ENCODE measurements at places on chromosomes 2 and 18.

DNA sequence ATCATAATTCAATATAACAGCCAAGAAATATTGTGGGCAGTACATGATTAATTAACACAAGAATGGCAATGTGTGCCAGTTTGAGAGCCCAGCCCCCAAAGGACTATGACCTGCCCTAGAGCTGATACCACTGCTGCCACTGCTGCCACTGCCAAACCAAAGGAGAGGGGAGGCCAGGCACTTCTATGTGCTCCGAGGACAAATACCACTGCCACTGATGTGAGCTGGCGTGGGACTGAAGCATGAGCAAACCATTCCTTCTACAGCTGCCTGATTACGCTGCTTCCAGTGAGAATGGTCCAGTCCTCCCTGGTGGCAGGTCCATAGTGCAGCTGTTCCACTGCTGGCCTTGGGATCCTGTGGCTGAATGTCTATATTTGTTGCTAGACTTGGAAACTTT is 392.2 kb downstream of the CCDC85A start:
- no peak for DNase-seq

GRCh38 chr2:56749152-56749752 is 565.5 kb downstream of the CCDC85A start:
- no peak for DNase-seq

GRCh38 chr2:60671966-60672365 is 84.1 kb upstream of the PAPOLG start:
- DNase-seq: no peak

DNA sequence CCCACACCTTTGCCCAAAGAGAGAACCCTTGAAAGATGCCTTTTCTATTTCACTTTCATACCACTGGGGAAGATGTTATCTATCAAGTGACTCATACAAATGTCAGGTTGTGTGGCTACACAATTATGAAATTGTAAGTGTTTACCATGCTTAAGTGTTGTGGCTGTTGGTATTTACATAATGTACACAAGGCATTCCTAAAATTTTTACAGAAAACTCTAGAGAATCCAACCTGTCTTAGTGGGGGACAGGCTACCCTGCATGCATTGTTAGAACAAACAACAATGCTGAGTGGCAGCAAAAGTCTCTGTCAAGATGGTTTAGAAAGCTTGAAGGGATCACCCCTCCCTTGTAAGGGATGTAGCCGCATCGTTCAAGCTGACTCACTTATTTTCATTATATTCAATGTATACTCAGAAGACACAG is 5.5 kb upstream of the MGAT4A start:
- DNase-seq: no peak

DNA sequence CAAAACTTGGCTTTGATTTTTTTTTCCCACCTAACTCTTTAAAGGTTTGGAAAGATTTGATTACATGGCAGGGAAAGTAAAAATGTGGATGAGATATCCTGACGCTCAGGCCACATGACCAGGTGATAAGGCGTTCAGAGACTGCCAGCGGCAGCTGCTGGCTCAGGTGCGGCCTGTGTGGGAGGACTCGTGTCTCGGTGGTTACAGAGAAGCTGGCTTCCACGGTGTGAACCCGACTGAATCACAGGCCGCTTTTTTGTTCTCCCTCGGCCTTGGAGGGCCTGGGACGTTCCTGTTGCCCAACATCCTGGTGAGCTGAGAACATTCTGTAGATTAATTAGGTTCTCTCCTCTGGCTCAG is 124.2 kb upstream of the ZNF516 start:
- DNase-seq: no peak

DNA sequence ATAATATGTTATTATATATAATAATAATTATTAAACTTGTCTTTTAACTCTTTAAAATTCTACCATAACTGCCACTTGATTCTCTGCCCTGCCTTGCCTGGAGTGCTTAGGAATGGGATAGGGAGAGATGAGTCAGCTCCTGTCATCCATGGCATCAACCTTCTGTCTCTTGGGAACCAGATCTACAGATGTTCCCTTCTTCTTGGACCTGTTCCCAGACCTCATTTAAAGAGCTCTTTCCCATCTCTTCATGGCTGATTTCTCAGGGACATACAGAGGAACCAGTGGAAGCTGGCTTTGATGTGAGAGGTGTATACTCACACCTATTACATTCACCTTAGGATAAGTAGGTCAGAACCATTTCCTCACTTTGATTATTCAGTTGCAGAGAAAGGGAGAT is 155.3 kb upstream of the MYO3B start:
- no peak for DNase-seq

GRCh38 chr2:55162284-55163006 is 69.6 kb downstream of the CLHC1 start:
- DNase-seq: no peak

GRCh38 chr2:232418466-232419244 is 12.0 kb downstream of the ALPG start:
- no peak for DNase-seq

DNA sequence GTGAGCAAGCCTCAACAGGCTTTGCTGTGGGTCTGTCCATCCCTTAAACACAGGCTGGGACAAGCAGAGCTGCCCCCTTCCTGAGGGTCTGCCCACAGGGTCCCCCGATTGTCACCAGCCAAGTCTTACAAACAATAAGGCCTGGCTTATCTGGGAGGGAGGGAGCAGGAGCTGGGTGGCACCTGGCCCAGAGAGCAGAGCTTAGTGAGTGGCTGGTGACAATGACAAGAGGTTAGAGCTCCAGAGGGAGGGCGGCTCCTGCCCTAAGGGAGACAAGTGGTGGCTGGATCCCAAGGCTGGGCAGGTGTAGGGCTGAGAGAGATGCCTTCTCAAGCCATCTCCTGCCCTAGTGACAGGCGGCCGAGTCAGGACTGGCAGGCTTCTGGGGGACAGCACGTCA is 125.5 kb downstream of the KLHL29 start:
- DNase-seq: no peak

GRCh38 chr18:31603315-31603714 is 11.6 kb downstream of the TTR start:
- DNase-seq: no peak

DNA sequence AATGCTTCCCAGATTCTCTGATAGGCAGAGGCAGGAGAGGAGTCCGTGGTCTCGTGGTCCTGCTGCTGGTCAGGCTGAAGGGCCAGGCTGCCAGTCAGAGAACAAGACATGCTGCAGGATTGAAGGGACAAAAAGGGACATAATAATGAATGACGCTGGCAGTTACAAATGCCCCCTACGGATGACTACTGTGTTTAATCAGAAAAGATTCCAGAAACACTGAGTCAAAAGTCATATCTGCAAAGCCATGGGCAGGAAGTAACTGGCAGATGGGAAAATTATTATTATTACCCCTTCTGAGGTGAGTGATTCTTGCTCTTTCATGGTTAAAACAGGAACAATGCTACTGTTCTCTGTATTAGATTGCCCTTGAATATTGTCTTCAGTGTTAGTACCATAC is 19.0 kb downstream of the LCT start:
- DNase-seq: no peak

GRCh38 chr2:113720167-113720566 is 36.3 kb downstream of the SLC35F5 start:
- no peak for DNase-seq

DNA sequence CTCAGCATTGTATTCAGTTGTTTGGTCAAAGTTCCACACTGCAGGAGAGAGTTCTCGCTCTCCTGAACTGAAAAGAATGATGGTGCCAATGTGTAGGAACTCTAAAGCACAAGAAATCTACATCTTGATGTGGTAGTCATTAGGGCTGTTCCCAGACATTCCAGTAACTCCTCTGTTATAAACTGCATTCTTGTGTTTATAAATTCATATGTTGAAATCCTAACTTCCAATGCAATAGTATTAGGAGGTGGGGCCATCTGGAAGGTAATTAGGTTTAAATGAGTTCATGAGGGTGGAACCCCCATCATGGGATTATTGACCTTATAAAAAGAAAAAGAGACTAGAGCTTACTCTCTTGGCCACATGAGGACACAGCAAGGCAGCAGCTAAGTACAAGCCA is 239.6 kb downstream of the CDH20 start:
- DNase-seq: no peak

DNA sequence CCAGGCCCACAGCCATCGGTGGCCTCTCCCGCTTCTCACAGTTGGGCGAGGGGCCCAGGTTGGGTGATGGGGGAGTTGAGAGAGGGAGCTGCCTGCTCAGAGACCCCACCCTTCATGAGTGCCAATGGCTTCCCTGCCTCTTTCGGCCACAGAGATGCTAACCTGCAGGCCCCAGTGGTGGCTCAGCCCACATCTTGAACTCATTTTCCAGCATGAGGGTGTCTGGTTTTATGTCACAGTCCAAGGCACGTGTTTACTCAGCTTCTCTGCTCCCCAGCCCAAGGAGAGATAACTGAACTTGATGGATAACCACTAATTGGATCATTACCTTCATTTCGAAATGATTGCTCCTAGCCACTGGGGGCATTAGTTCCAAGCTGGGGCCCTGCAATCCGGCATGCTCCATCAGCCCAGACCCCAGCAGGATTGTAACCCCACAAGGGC is 45.9 kb upstream of the SIX2 start:
- DNase-seq: no peak

DNA sequence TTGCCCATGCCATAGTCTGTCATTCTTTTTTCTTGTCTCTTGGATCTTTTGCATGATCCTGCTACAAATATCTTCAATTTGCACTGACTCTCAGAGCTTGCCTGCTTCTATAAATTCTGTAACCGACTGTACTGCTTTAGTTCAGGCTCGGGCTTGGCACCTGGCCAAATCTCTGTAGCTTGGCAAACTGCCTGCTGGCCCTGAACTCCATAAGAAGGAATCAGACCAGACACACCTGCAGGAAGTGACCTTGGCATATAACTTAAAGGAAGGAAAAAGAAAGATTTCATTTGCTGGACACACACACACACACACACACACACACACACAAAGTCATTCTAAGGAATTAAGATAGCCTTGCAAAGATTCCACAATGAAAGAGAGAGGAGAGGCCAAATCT is 291.2 kb upstream of the DDX18 start:
- no peak for DNase-seq

DNA sequence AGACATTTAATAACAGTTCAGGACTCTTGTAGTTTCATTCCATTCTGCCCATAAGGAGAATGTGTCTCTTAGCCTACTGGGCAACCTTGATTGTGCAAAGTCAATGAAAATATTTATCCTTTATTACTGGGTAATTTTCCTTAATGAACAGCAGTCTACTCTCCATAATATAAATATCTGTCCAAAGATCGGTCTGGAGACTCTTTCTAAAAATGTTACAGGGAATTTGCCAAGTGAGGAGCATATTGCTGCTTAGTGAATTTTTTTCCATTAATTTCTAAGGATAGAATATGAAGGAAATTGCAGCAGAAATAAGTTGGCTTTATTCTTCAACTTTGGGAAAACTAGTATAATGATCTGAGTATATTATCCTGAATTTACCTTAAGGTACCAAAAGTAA is 817.1 kb upstream of the FSHR start:
- DNase-seq: no peak

DNA sequence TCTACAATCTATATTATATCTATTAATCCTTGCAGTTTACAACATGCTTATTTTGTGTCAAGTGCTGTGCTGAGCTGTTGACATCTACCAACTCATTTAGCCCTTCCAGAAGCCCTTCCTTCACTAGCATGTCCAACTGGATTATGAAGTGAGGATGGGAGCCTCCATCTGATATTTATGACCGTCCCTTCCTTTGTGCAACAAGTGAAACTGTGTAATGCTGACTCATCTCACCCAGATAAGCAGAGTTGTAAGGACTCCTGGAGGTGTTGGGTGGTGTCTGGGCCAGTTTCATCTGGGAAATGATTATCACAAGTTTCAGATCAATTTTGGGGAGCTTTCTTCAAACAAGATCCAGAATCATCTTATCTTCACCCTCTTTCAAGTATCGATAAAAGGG is 156.6 kb upstream of the ETAA1 start:
- DNase-seq: no peak

- no peak for DNase-seq
These were observed 714.6 kb downstream of the MBD2 start for GRCh38 chr18:53509886-53510285.

GRCh38 chr2:19046986-19047780 is 311.2 kb downstream of the OSR1 start:
- DNase-seq: no peak

- no peak for DNase-seq
These were observed 105.2 kb downstream of the CCDC85A start for GRCh38 chr2:56288838-56289580.

DNA sequence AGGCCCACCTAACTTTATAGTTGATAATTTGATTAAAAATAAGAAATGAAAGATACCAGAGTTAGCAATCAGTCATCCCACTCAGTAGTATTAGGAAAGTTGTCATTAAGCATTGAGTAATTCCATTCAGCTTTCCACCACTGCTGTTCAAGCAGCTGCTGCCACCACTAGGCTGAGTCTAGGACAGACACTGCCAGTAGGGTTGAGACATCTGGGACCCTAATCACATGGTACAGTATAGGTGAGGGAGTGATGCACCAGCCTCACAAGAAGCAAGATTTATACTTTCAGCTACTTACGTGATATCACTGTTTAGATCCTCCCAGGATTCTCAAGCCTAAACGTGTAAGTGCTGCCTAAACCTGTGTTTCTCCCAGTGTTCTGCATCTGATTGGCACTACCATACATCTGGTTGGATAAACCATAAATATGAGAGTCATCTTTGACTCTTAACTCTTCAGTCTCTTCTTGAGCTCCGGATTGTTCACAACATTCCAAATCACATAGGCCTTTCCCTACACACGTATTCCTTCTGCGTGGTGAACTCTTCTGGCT is 3.2 kb downstream of the UBXN4 start:
- DNase-seq: peak; percentile 33

DNA sequence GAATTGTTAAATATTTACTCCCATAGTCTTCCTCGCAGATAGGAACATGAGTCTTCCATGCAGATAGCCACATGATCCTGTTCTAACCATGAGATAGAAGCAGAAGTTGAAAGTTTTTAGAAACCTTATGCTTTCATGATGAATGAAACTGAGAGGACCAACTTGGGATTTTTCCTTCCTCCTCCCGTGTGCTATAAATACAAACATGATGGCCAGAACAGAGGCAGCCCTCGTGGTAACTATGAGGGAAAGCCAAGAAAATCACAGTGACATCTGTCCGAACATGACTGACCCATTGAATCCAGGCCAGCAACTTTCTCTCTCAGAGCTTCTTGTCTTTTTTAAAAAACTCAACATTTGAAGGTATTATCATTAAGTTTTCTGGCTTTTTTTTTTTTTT is 78.5 kb downstream of the ACAA2 start:
- DNase-seq: no peak

DNA sequence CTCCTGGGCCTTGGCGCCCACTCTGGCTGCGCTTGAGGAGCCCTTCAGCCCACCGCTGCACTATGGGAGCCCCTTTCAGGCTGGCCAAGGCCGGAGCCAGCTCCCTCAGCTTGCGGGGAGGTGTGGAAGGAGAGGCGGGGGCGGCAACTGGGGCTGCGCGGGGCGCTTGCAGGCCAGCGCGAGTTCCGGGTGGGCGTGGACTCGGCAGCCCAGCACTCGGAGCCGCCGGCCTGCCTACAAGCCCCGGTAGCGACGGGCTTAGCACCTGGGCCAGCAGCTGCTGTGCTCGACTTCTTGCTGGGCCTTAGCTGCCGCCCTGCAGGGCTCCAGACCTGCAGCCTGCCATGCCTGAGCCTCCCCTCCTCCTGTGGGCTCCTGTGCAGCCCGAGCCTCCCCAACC is 141.5 kb upstream of the SLC39A10 start:
- DNase-seq: no peak

- DNase-seq: no peak
These were observed 69.4 kb downstream of the TXNL1 start for GRCh38 chr18:56568986-56569385.

- no peak for DNase-seq
These were observed 4.4 kb upstream of the KYNU start for GRCh38 chr2:142872882-142873724.

- DNase-seq: peak; percentile 25
These were observed 1.2 kb downstream of the ANKMY1 start for GRCh38 chr2:240556553-240557100.
